ENCODE measurements at places on chromosomes 5 and 9. TPM values are rescaled to one million over a fixed set of nuclear protein-coding genes. Genes with fewer than 3 reads are reported as not detected.

Gene PCDHB15
- total RNA-seq: 4.7 TPM

Gene FOXE1
- total RNA-seq: 0.25 TPM

Gene IFNA13
- total RNA-seq: not detected

Gene CYSRT1
- 1.3 TPM for total RNA-seq

Gene ACSL6
- 13.2 TPM for total RNA-seq

Gene CER1
- total RNA-seq: not detected

Gene FOXD4L6
- total RNA-seq: 0.47 TPM

Gene GARNL3
- 21.8 TPM for total RNA-seq

Gene HINT1
- total RNA-seq: 216 TPM

All from motor neuron (in vitro differentiated cells).